Substantia nigra (tissue), 51 donors: ENCODE measurements at places on chromosomes 11 and 22.

DNA sequence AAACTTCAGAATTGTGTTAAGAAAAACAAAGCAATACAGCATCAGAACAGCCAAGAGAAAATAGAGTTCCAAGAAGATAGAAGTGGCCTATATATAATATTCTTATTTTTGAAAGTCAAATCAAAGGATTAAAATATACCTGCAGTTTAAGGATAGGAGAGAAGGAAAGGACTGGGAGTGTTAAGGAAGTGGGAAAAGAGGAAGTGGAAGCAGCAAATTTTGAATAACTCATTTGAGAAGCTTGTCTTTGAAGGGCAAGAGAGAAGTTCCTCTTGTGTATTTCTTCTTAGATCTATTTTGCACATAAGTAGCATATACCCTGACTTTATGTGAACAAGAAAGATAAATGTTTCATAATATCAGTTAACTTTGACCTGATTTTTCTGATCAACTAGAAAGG is 62.6 kb upstream of the SLC17A6 start:
- no peak for DNase-seq

GRCh38 chr22:27617214-27617881 is 184.2 kb downstream of the MN1 start:
- DNase-seq, result no peak

DNA sequence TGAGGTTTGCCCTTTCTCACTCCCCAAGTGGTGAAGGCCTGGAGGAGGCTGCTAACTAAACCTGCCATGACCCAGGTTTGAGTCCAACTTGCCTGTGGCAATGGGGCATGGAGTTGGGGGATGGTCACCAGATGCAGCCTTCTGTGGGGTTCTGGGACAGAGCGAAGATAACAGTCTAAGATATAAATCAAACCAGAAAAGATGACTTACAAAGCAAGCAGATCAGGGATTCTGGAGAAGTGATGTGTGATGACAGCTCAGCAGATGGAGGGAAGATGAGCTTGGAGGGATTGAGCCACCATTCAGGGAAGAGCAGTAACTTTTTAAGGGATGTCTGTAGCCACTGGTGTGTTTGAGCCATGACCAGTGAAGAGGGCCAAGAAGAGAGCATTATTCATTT is 63.6 kb downstream of the MTNR1B start:
- no peak for DNase-seq

GRCh38 chr11:72704783-72705265 is 30.6 kb upstream of the PDE2A start:
- no peak for DNase-seq

GRCh38 chr11:74466916-74467885 is at the start of gene KCNE3:
Gene KCNE3, minus strand, starts transcription at chr11:74467549. Its CDS starts 9,986 bp downstream, at chr11:74457563.
- DNase-seq, result no peak

- no peak for DNase-seq
Observed at GRCh38 chr11:10709299-10710086, 15.9 kb upstream of the IRAG1 start.
